NCI-H1436 treated with DMSO at 0.1 percent for 48 hours (cell line): ENCODE measurements at places on chromosomes 13 and 19.

DNA sequence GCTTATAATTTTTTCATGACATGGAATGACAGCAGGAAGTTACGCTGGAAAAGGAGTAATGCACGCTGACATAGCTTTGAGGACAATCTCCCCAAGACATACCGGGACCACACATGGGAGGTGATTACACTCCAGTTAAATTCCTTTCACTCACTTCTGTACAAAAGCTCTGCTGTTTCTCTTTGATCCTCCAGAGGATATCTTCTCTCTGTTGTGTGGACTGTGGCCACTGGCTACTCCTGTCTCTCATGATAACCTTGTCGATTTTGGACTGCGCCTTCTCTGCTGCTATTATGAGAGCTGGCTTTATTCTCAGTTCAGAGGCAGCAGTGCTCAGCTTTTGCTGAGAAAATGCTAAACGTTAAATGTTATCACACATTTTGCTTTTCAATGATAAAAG is 464.6 kb downstream of the FGF9 start:
- no peak for DNase-seq

DNA sequence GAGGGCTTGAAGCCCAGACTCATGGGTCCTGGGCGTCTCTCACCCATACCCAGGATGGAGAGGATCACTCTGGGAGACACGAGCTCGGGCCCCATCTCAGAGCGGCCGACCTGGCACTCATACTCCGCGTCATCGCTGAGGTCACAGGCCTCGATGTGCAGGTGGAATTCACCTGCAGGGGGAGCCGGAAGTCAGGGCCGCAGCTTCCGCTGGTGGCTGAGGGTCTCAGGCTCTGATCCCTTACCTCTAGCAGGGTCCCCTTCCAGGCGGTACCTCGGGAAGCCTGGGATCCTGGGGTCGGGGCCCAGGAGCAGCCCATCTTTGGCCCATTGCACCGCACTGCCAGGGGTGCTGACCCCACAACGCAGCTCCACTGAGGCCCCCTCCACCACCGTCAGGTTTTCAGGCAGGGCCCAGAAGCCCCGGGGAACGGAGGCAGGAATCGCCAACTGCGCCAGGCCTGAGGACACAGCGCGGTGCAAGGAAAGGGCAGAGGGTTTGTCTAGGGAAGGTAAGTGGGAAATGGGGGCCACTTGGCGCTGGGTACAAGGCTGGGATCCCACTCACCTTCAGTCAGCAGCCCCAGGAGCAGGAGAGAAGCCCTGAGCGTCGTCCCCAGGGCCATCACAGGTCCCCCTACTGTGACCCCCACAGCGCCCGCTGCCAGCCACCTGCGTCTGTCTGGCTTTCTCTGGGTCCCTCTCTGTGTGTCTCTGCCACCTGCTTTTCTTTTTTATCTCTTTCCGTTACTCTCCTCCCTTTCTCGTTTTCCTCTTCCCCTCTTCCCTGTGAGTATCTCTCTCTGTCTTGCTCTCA is 883 bp downstream of the NPHS1 start:
- no peak for DNase-seq

GRCh38 chr19:45526143-45526542 is 18.9 kb downstream of the VASP start:
- no peak for DNase-seq

- DNase-seq, result no peak
Measured at GRCh38 chr13:112969692-112970338, 801 bp downstream of the MCF2L start.

- DNase-seq, result no peak
Measured at GRCh38 chr19:20038358-20039202, 725 bp downstream of the ZNF682 start.

GRCh38 chr19:2683430-2684003 is 19.0 kb downstream of the GNG7 start:
- DNase-seq, result no peak

DNA sequence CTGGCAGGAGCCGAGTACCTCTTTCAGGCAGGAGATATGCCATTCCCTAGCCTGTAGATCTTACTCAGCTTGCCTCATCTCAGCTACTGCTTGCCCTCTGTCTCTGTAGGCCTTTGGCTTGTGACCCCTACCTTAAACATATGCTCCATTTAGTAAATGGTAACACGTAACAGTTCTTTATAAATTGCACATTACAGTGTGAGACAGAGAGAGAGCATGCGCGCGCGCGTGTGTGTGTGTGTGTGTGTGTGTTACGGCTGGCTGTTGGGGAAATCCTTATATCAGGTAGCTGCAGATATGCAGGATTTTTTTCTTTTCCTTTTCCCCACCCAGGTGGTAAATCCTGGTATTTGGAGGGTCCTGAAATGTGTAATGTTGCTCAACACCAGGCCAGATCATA is 4.2 kb downstream of the SPINT2 start:
- DNase-seq, result no peak

DNA sequence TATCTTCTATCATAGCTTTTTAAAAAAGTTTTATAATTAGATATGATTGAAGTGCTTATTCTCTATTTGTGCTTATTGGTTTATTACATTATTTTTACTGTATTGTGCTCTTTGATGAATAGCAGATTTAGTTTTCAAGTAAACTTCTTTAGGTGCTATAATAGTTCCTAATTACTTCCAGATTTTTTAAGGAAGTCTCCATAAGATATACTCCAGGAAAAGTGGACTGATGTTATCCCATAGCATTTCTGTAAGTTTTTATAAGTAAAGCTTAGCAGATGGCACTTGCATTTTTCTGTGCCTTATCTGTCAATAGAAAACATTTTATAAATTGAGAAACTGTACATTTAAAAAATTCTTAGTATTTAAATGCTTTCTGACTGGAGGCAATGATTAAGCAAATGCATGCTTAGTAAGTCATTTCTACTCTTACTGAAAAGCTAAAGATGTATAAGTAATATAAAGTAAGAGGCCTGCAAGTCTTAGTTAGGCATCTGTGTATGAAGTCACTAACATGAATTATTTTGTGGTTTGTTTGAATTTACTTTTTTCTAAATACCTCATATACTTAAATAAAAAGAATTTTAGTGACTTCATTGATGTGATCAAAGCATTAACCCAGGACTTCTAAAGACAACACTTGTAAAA is 182.8 kb downstream of the MAB21L1 start:
- DNase-seq, result no peak

GRCh38 chr19:33054623-33055022 is 10.1 kb downstream of the RHPN2 start:
- DNase-seq, result no peak

DNA sequence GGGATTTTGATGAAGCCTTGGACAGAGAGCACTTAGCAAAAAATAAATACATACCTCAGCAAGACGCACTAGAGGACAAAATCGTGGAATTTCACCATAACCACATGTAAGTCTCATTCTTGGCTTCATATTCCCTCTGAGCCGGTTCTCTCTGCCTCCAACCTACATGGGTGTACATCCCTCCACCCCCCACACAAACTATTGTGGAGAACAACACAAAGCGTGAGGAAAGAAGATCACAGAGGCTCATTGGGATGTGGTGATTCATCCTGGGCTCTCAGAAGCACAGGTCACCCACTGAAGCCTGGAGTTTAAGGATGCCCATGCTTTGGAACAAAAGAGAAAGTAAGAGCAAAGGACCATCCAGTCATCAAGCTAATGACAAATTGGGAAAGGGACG is 192.2 kb downstream of the STK24 start:
- no peak for DNase-seq

GRCh38 chr13:106151056-106151699 is 384.3 kb downstream of the EFNB2 start:
- no peak for DNase-seq

- DNase-seq, result no peak
Measured at GRCh38 chr19:4401769-4402170, 670 bp upstream of the CHAF1A start.

- DNase-seq, result no peak
Measured at GRCh38 chr19:5537870-5538269, 29.9 kb downstream of the TINCR start.
